Central memory CD8-positive, alpha-beta T cell (primary cell): ENCODE measurements at places on chromosomes 13 and 19.

DNA sequence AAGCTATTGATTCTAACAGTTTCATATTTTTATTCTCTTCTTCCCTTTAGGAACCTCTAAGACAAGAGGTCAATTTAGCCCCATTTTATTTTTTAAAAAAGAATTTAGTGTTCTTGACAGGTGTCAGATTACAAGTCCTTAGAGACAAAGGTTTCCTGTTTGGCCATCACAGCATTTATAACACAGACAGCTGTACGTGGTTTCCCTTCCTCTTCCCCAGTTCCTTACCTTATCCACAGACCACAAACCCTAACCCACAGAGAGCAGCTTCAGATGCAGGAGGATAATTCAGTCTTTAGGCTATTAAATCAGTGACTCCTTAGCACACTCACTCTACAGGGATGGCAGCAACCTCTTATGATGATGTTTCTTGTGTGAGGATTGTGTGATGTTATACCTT lies 1210.1 kb downstream of the DIAPH3 start:
- no peak for DNase-seq

DNA sequence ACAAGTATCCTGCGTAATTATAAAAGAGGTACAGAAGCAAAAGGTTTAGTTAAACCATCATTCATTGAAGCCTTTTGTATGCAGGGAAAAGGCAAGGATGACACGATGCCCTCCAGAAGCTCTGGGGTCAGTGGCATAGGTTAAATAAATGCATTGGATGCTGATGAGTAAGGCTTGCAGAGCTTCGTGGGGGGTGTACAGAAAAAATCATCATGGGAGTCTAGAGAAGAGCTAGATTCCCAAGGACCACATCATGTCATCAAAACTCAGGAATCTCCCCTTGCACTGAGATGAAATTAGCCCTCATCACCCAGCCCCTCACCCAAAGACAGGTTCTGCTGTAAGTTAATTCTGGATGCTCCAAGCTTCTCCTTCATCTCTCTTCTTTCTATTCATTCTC lies 8.3 kb downstream of the FPR1 start:
- DNase-seq: no peak

DNA sequence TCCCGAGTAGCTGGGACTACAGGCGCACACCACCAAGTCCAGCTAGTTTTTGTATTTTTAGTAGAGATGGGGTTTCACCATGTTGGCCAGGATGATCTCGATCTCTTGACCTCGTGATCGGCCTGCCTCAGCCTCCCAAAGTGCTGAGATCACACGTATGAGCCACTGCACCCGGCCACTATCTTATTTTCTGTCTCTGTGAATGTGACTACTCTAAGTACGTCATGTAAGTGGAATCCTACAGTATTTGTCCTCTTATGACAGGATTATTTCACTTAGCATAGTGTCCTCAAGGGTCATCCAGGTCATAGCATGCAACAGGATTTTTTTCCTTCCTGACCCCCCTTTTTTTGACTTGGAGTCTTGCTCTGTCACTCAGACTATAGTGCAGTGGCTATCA lies 4.8 kb upstream of the TMEM91 start:
- no peak for DNase-seq

- no peak for DNase-seq
Observed at GRCh38 chr13:58773280-58773859, 1141.8 kb downstream of the PCDH17 start.

DNA sequence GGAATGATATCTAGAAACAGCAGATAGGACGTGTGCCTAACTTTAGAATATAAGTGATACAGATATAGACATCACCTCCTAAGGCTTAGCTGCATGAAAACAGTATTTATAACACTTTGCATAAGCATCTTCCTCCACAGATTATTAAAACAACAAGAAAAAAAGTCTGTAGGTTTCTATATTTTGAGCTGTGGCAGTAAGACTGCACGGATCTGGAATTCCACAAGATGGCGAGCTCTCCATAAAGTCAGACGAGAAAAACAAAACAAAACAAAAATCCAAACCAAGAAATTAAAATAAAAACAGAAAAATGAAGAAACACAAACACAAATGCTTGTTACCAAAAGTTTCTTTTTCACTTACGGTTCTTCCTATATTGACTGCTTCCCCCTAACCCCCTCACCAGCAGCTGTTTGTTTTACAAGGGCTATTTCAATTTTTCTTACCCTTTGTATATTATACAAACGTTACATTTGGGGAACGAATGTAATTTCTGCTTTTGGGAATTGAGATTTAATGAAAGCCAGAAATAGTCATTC lies 285.8 kb downstream of the MYO16 start:
- no peak for DNase-seq

DNA sequence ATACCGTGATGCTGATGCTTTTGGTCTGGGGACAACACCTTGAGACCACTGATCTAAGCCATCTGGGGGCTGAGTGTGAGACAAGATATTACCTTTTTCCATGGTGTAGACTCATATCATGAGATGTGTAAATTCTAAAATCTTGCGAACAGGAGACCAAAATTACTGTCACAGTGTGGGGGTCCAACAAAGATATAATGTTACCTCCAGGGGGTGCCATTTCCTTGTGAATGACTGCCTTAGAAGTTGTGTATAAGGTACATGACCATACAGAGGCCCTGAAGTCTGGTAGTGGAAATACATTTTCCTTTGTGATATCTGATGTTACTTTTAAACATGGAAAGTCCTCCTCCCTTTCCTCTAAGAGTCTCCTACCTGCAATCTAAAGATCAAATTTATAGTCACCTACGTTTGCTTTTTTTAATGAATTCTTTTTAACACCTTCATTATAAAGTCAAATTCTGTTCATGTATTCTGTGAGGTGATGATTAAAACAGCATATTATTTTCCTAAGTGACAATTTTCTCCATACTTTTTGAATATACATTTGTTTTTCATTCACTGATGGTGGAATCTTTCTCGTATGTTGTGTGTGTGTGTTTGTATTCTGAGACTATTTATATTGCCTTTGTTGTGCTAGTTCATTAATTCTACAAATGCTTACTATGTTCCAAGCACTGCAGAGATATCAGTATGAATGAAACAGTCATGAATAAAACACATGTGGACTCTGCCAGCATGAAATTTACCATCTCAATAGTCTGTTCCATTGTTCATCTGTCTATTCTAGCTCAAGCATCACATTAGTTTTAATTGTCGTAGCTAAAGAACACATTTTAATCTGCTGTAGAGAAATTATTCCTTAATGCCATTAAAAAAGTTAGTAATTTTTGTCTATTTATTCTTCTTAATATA lies 113.7 kb downstream of the RFC3 start:
- no peak for DNase-seq

DNA sequence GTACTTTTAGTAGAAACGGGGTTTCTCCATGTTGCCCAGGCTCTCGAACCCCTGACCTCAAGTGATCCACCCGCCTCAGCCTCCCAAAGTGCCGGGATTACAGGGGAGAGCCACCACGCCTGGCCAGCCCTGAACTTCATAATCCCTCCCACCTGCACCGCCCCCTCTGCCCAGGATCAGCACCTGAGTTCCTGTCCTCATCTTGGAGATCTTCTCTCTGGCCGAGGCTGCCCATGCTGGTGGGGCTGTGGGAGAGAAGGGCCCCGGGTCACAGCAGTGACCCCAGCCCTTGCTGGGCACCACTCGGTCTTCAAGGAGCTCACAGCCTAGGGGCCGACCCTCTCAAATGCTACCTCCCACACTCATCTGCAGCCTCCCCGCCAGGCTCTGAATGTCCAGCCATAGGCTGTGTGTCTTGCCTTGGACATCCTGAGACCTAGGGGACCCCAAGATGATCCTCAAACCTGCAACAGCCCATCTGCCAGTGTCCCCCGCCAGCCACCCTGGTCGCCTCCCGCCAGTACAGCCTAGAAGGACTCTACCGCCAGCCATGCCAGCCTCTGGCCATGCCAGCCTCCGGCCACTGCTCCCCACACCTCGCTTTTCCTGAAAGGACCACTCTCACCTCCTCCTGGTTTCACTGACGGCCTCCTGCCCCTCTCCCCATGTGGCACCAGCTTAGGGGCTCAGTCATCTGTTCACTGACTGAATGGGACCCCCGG lies 1.5 kb downstream of the ATP8B3 start:
- DNase-seq: no peak

DNA sequence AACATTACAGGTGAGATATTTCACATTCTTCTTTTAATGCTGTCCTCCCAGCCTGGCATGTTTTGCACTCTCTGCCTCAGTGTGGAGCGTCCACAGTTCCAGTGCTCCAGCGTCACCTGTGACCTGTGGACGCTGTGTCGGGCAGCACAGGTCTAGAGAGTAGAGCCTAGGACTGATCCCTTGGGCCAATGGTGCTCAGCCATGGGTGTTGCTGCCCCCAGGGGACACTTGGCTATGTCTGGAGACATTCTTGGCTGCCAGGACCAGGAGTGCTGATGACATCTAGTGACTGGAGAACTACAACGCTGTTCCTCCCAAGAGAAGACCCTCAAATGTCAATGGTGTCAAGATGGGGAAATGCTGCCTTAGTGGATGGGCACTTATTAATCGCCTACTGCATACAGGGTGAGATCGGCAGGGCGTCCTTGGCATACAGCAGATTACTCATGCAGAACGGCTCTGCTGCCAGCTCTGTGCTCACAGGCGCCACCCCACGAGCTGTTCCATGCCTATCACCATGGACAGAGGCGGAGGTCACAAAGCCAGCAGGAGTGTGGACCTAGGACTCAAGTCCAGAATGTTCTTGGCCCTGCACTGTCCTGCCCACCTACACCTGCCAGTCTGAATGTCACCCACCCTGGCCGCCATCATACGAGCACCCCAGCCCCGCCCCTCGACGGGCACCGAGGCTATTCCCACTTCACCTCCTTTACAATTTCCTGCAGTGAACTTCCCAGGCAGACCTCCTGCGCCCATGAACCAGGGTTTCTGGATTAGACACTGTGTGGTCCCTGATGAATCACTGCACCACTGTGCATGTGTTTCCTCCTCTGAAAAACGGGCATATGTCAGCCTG lies 13.9 kb upstream of the MADCAM1 start:
- no peak for DNase-seq

GRCh38 chr13:98485561-98485960 lies 91.3 kb downstream of the STK24 start:
- DNase-seq: no peak

DNA sequence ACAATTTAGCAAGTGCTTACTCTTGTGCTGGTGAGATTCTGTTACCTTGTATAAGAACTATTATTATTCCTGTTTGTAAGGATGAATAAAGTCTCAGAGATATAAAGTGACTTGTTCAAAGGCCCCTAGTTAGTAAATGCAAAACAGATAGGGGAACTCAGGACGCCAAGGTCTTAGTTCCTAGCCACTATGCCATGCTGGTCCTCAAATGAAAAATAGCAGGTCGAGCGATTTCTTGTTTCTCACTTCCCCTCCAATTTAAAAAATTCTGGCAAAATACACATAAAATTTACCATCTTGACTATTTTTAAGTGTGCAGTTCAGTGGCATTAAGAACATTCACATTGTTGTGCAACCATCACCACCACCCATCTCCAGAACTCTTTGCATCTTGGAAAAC lies 1.1 kb downstream of the TECR start:
- DNase-seq: no peak

DNA sequence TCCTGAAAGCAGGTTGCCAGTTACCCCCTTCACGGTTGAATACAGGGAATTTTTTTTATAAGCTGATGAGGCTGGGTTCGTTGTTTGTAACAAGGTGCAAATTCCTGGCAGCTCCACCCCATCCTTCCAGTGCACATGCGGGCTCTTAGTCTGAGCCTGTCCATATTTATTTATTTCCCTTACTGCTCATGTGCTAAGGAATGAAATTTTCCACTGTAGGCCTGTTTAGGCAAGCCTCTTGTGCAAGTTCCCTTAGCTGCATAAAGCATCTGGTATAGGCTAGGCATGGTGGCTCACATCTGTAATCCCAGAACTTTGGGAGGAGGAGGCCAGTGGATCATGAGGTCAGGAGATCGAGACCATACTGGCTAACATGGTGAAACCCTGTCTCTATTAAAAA lies 560.9 kb upstream of the PCDH9 start:
- DNase-seq: no peak

GRCh38 chr13:36509369-36509768 lies 77.1 kb downstream of the CCNA1 start:
- DNase-seq: no peak

- no peak for DNase-seq
Observed at GRCh38 chr13:20673715-20674114, 29.8 kb upstream of the IL17D start.

- no peak for DNase-seq
Observed at GRCh38 chr13:92494915-92495314, 731.7 kb upstream of the GPC6 start.

DNA sequence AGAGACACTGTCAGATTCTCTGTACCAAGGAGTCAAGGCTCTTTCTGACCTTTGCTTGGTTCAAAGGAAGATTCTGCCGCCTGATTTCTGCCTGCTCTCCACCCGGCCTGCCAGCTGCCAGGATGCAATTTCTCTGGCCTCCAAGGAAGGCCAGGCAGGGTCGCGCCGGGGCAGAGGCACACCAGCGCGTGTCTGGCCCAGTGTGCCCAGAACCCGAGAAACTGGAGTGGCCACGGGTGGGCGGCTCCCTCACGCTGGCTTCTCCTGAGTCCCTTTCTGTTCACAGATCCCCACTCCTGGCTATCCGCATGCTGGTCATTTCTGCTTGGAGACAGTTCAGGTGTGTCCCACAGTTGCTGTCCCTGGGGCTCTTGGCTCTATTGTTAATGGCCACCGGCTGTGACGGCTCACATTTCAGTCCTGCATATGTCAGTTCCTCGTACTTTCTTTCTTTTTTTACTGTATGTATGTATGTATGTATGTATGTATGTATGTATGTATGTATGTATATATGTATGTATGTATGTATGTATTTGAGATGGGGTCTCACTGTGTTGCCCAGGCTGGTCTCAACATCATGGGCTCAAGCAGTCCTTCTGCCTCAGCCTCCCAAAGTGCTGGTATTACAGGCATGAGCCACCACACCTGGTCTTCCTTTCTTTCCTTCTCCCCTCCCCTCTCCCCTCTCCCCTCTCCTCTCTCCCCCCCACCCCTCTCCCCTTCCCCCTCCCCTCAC lies 16.9 kb downstream of the TMPRSS9 start:
- DNase-seq: no peak

- DNase-seq: no peak
Observed at GRCh38 chr13:72286421-72286820, 419.4 kb upstream of the DACH1 start.

- no peak for DNase-seq
Observed at GRCh38 chr13:103437651-103438050, 371.4 kb upstream of the SLC10A2 start.

GRCh38 chr13:39049274-39049673 lies 11.0 kb downstream of the NHLRC3 start:
- no peak for DNase-seq

- no peak for DNase-seq
Observed at GRCh38 chr19:43425567-43426392, 11.1 kb downstream of the TEX101 start.

DNA sequence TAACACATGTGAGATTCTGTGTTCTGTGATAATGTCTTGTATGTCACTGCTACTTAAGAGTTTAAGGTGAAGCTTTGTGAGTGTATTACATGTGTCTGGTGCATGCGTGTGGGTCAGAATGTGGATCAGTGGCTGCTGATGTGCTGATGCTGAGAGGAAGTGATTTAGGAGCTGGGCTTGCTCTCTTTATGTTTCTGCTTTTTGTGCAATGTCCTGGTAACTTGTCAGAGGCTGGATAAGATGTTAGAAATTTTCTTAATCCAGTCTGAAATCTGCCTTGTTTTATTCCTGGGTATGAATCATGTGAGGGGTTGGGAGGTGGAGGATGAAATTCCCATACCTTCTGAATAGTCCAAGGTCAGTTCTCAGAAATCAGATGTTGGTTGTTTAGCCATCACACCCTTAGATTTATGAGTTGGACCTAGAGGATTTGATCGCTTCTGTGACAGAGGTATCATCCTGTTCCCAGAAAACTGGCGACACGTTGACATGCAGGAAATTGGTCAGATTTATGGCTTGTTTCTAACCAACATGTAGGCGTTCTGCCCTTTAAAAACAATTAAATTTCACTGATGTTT lies 24.5 kb upstream of the CXCL17 start:
- no peak for DNase-seq
